ENCODE measurements at places on chromosomes 11 and 22.

- no peak for DNase-seq
Measured at GRCh38 chr11:27120211-27120610, 79.6 kb downstream of the BBOX1 start.

DNA sequence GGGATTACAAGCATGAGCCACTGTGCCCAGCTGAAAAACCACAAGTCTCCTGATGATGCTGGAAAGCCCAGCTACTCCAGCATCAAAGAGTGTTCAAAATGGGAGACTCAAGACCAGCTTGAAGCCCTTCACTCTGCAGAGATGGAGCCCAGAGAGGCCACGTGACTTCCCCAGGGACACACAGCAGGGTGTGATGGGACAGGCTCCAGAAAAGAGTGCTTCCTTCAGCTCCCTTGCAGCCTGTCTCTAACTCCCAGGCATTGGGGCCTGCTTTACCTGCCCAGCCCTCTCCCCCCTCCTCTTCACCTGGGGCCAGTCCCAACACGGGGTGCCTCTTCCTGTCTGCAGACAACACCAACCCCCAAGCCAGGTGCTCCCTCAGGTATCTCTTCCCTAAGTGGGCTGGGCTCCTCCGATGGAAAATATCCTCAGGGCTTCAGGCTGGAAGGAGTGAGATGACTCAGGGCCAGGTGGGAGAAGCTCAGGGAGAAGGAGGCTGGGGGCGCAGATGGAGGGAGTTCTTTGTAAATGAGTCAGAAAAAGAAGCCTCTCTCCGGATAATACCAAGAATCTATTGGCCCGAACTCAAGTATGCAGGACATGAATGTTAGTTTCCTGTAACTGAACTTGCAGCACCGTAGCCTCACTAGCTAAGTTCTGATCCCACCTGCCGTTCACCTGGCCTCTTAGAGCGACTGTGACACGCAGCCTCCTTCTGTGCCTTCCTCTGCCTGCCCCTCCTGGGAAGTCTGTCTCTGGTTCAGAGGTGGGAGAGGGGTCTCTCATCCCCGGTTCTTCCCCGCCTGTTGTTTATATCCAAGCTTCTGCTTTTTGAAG lies 326.6 kb downstream of the MN1 start:
- peak; percentile 54 for DNase-seq

- DNase-seq = no peak
Measured at GRCh38 chr22:45575173-45575572, 72.5 kb downstream of the FBLN1 start.

DNA sequence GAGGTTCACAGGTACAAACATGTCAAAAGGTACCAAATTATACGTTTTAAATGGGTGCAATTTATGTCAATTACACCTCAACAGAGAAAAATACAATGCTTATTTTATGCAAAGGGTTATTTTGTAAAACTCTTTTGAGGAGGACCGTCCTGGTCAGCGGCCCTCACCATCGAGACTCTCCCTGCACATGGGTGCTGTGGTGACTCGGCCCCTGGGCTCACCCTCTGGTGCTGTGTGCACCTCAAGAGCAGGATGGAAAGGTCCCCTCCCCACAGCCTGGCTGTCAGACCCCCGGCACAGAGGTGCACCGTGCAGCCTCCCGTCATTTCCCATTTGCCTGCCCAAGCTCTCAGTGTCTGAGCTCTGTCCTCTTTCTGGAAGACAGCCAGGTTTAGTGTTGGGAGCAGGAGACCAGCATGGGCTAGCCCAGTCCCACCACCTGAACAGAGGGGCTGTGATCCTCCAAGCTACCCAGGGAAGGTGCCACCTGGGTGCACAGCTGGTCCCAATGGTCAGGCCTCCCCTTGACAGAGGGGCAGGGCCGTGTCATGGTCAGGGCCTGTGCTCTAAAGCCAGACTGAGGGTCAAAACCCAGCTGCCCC lies 41.8 kb upstream of the PRODH start:
- no peak for DNase-seq

GRCh38 chr22:29040385-29041275 lies 21.0 kb downstream of the C22orf31 start:
- DNase-seq = peak; percentile 23

- DNase-seq = no peak
Measured at GRCh38 chr11:93822359-93822758, 28.1 kb downstream of the VSTM5 start.

- DNase-seq = no peak
Measured at GRCh38 chr11:72758690-72759389, 6.6 kb upstream of the ARAP1 start.

DNA sequence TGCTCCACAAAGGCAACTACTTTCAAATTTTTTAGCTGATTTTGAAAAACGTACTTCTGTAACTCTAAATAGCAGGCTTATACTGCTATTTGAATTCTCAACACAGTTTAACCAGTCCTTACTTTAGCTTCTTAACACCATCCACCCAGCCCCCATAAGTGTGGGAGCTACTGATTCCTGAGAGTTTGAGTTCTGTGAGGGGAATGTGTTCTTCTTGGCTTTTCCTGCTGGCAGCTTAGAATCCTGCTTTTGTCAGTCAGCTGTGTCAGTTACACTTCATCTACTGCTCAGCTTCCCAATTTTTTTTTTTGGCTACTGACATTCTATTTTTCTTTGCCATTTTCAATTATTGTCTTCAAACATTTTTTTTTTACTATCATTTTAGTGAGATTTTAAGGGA lies 440.4 kb downstream of the INSC start:
- DNase-seq = no peak

GRCh38 chr11:120096369-120097191 lies 41.3 kb downstream of the TRIM29 start:
- no peak for DNase-seq

DNA sequence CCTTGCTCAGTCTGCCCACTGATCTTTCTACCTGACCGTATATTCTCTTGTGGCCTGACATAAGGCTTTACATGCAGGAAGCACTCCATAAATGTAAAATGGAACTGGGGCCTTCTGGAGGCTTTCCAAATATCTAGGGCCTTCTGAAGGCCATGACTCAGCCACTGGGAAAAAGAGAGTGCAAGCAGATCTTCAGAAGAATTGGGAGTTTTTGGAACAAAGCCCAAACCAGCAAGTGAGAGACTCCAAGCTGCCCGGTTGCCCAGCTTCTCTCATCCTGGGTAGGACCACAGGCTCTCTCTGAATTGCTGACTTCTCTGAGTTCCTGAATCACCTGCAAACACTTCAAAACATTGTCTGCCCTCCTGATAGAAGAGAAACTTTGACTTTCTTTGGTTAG lies 107.9 kb upstream of the BMAL1 start:
- peak; percentile 33 for DNase-seq

DNA sequence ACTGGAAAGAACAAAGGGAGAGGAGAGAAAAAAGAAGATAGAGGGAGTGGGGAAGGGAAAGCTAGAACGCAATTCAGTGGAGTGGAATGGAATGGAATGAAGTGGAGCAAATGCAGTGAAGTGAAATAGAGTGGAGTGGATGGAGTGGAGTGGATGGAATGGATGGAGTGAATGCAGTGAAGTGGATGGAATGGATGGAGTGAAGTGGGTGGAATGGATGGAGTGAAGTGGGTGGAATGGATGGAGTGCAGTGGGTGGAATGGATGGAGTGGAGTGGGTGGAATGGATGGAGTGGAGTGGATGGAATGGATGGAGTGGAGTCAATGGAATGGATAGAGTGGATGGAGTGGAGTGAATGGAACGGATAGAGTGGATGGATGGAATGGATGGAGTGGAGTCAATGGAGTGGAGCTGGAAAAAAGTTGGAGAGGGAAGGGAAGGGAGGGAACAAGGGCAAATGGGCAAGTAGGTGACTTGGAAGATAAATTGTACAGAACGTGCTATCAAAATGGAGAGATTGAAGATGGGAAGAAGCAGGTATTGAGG lies 13.9 kb downstream of the IFITM10 start:
- no peak for DNase-seq

- no peak for DNase-seq
Measured at GRCh38 chr11:123060277-123061000, 1.5 kb downstream of the HSPA8 start.

DNA sequence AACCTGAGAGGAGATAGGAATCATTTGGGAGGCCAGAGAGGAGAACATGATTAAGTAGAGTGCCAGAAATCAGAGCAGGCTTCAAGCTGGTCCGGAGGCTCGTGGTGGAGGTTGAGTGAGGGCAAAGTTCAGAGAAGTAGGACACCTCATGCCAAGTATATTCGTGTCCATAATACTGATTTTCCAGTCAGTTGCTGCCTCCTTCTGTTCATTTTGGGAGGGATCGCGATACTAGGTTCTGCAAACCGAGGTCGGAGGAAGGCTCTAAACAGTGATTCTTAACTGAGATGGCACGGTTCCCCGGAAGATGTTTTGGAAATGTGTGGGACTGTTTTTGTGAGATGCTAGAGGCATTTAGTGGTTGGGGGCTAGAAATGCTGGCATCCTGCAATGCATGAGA lies 13.6 kb upstream of the CD3E start:
- DNase-seq = no peak

DNA sequence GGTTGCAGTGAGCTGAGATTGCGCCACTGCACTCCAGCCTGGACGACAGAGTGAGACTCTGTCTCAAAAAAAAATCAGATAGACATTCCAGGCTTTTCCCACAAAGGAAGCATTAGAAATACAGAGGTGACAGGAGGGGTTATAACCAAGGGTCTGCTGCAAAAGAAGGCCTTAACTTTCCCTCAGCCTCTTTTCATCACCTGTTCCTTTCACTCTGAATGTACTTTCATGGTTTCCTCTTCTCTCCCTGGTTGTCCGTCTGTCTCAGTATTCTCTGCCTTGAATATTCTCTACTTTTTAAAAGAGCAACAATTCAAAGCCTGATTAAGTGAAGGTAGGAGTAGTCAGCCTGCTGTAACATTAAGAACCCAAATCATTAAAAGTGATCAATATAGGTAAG lies 50.2 kb downstream of the CELF1 start:
- DNase-seq = no peak

- DNase-seq = no peak
Measured at GRCh38 chr11:59463190-59463641, 6.5 kb downstream of the OR4D6 start.

DNA sequence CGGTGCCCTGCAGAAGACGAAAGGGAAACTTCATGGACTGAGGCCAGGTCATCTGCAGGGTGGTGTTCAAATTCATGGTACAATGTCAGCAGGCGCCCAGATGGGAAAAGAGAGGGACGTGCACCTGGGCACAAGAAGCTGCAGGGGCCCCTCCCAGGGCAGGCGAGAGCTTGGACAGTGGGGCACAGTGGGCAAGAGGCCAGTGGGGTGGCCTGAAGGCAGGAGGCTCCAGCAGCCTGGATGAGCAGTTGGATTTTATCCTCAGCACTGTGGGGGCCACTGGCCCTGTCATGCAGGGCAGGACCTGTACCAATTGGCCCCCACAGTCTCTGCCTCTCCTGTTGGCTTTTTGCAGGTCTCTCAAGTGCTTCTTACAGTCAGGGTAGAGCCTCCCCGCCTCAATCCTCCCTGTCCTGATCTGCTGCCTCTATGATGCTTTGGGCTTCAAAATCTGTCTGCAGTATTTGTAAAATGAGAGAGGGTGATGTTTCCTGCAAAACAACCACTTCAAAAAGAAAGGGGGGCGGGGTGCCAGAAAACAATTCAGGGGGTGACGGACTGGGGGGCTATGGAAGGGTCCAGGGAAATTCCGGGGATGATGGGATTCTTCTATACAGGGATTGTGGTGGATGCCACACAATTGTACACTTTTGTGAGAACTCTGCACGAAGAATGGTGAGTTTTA lies 1.7 kb upstream of the BID start:
- no peak for DNase-seq

GRCh38 chr11:14956111-14956510 lies 16.0 kb downstream of the CALCA start:
- no peak for DNase-seq

DNA sequence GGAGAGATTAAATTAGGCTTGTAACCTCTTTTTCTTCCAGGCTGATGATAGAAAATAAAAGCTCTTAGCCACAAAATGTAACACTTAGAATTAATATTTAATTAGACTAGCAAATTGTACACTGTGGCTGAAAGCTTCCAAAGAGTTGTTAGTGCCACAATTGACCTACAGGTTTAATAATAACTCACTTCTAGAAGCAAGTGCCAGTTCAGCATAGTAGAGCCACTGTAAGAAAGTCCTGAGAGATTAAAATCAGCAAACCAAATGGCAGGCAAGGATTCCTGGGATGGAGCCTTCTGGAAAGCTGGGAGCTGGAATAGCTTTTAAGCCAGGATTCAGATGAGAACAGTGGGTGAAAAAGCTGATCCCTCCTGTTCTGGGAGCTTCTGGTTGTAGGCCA lies 131.0 kb downstream of the ELP4 start:
- no peak for DNase-seq

DNA sequence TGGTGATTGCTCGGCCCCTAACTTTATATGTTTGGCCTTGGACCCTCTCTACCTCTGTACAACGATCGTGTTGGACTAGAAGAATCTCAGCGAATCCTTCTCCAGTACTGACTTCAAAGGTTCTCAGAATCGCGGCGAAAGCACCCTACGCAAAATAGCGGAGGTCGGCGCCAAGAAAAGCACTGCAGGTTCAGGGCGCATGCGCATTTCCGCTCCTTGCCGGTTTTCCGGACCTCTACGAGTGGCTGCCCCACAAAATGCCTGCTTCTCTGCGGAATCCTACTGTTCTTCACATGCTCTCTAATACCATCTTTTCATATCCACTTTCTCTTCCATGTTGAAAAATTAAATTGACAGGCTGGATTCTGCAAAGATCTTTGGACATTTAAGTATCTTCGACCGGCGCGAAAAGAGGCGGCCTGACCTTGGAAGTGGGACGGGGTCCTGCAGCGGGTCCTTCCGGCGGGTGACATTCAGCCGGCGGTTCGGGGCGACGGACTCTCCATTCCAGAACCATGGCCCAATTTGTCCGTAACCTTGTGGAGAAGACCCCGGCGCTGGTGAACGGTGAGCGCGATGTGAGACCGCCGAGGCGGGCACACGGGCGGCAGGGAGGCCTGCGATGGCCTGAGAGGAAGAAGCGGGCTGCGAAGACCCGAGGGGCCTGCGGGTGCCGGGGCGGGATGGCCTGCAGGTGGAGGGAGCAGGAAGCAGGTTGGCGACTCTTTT lies at the start of gene ATP5MG:
Gene ATP5MG (plus strand): TSS at position 456 of the 729 bp plus-strand sequence. CDS start 60 bp downstream, at position 516.
- DNase-seq = peak; percentile 26

DNA sequence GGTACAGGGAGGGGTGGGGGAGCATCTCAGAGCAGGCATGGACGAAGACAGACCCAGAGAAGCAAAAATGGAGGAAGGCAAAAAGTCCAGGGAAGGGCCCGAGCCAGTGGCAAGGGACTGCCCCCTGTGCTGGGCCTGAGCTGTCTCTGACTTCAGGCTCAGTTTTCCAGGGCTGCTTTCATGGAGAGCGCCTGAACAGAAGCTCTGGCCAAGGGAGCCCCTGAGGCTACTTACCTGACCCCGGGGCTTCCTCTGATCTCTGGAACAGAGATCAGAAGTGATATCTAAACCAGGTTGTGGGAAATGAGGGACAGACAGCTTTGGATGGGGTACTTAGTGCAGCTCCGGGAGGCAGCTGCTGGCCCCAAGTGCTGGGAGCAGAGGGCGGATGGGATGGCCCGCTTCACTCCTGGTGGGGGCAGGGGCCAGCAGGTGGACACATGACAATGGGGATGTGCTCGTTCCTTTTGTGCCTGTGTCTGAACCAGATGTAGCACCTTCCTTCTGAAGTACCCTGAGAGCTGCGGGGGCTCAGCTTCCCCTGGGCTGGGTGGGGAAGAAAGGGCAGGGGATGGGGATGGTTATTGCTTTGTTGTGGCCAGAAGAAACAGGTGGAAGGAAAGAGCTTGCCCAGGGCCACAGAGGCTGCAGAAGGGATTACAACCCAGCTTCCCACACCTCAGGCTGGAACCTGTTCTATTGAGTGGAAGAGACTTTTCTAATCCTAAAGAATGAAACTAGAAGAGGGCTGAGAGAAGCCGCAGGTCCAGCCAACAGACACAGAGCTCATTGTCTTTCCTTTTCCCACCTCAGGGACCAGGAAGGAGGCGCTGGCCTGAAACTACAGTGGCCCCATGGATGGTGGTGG lies 5.7 kb downstream of the LRRC10B start:
- no peak for DNase-seq

All from H54 (cell line).